Effector memory CD4-positive, alpha-beta T cell (primary cell): ENCODE measurements at places on chromosomes 6 and 20.

DNA sequence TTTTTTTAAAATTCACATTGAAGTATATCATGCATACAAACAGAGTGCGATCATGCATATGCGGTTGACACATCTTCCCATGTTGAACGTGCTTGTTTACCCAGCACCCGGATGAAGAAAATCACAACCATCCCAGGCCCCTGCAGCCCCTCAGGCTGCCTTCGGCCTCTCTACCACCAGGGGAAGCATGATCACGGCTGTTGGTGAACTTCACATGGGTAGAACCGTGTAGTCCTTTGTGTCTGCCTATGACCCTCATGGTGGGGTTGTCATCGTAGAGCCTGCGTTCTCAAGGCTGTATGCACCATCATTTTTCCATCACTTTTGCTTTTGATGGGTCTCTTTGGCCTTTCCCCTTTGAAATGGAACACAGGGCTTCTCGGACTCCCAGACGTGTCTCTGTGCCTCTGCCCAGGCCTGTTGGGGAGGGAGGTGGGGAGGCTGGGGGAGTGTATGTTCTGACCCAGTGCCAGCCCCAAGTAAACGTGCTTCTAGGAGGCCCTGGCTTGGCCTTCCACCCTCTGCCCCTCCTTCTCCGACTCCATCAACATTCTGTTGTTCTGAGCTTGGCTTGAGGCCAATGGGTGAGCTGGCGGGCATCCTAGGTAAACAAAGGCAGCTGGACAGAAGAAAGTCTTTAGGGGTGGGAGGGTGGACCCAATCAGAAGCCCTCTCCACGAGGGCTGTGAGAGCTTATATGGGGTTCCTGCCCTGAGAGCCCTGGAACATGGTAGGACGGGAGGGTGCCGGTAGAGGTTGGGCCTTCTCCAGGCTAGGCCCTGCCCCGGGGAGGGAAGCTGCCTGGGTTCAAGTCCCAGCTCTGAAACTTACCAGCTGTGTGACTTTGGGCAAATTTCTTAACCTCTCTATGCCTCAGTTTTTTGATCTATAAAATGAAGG is 39.7 kb downstream of the TGM2 start:
- DNase-seq: no peak

GRCh38 chr6:80988286-80988685 is 764.2 kb downstream of the TENT5A start:
- DNase-seq: no peak

DNA sequence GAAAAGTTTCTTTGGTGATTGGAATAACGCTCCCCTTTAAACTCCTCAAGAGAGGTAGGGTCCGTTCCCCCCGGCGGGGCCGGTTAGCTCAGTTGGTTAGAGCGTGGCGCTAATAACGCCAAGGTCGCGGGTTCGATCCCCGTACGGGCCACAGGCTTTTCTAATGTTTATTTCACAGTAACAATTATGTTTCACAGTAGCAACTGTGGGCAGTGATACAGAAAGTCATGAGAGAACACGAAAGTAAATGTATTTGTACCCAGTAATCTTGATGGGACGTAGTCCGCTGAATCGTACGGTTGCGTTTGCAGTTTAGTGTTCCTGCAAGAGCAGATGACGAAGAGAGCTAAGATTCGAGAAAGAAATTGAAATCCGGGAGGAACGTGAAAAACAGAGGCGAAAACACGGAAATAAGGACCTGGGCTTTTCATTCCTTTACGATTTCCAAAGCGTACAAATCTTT is 505.5 kb downstream of the PRIM2 start:
- DNase-seq: no peak

DNA sequence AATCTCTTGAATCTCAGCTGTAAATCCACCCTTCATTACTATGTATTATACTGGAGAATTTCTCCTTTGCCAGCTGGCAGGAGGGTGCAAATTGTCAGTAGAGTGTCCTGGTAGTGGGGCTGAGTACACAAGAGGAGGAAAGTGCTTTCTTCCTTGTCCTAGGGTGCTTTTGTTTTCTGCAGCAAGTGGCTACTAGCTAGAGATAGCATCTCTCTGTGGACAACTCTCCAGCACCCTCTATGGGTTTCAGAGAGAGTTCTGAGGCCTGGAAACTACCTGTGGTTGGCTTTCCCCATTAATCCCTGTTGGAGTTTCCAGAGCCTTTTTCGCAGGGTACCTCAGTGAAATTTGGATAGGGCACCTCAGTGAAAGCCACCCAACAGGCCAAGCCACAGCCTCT is 422.5 kb upstream of the RGS17 start:
- no peak for DNase-seq

DNA sequence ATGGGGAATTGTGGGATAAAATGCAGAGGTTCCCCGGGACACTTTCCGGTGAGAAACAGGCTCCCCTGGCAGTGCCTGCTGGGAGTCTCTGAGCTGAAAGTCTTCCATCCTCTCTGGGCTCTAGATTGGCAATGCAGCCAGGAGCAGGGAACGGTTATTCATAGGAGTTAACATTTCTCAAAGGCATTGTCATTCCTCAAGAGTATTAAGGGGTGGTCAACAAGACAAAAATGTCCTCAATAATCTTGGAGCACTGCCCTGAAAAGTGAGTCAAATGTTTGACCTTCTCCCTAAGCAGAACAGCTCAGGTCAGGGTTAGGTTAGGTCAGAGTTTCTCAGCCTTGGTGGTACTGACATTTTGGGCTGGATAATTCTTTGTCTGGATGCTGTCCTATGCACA is 13.2 kb downstream of the BPIFB1 start:
- no peak for DNase-seq

DNA sequence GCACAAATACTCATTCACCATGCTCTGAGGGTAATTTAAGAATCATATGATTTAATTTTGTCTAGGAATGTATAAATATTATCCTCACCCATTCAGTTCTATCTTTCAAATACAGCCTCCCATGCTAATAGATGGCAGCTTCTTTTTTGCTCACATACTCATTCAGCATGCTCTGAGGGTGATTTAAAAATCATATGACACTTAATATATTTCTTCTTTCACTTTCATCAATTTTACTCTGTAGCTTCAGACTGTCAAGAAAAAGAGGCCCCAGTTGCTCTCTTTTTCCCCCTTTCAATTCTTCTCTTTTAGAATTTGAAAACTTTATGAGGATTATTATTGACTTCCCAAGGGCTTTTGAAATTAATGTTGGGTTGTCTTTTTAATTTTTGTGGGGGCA is 161.7 kb upstream of the LAMP5 start:
- no peak for DNase-seq

DNA sequence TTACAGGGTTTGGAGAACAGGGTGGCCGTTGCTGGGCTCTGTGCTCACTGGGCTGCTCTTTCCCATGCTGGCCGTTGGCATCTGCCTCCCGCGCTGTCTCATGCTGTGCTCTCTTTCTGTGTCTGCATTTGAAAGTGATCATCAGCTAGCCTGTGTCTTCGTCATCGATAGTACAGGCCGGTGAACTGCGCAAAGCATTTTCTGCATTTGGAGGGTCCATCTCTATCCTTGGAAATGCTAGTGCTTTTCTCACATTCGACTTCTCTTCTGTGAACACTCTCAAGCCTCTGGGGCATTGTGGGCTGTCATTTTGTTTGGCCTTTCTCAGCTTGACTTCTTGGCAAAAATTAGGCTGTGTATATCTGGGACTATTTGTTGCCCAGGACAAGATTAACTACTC is 6.8 kb upstream of the SNHG17 start:
- DNase-seq: no peak

- no peak for DNase-seq
These were observed 269.4 kb upstream of the CDYL start for GRCh38 chr6:4506792-4507191.

- DNase-seq: no peak
These were observed 195.9 kb downstream of the SASH1 start for GRCh38 chr6:148538261-148539190.

DNA sequence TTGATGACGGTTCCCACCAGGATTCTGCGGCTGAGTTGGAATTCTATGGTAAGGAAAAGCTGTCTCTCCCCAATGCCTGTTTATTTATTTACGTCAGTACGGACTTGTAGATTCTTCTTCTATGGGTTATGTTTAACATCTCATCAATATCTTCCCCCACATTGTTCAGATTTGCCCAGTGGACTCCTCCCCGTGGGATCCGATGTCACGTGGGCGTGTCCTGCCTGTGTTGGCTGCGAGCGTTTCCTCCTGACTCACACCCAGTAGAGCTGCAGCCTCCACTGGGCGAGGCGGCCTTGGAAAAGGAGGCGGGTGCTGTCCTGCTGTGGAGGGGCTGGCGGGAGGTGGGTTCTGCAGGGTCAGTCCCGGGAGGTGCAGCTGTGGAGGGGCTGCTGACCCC is 46.8 kb upstream of the SLCO4A1 start:
- DNase-seq: no peak

DNA sequence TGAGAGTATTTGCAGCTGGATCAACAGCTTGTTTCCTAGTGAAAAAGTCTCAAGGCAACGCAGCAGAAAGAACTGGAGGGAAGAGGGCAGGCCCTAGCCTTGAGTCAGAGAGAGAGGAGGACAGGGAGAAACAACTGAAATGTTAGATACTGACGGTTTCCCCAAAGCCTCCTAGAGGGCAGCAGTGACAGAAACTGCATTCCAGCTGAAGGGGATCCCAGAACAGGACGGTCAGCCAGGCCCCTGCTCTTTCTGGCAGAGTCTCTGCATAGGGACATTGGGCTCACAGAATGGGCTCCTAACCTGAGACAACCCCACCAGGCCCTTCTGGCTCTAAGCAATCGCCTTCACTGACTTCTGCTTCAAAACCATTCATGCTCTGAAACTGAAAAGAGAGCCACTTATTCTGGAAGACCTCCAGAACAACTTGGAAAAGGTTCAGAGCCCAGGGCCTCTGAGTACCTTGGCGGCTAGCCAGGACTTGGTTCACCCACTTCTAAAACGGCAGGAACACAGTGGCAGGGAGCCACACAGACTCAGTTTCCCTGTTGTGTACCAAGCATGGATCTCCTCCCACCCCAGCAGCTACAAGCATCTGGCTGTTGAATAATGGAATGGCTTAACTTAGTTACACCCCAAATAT is 72.9 kb downstream of the PSMB1 start:
- DNase-seq: no peak

GRCh38 chr6:129488313-129488712 is 221.7 kb downstream of the ARHGAP18 start:
- DNase-seq: no peak

DNA sequence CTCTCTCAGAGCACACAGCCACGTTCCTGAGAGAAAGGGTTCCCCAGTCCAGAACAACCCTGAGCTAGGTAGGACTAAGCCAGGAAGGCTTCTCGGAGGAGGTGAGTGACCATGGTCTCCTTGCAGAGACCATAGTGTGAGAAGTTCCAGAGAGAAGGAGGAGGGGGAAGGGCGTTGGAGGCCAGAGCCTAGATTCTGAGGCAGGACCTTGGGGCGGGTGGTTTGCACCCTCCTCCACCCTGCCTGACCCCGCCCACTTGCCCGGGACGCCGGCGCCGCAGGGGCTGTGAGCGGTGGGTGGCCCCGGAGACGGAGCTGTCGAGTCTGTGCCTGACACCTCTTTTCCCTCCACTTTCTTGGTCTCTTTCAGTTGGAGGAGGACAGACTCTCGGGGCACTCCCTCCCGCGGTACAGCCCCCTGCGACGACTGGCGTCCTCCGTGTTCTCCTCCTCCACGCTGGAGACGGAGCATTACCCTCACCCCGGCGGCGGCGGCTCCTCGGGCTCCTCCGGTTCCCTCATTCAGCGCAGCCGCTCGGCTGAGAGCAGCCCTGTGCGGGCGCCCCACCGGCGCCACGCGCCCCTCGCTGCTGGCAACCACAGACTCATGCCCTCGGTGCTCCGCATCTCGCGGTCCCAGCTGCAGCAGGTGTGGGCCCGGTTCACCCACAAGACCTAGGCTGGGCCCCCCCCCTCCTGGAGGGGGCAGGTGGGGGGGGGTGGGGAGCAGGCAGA is 26.2 kb downstream of the TTBK1 start:
- no peak for DNase-seq

GRCh38 chr6:106064142-106064541 is 22.0 kb upstream of the PRDM1 start:
- DNase-seq: no peak

GRCh38 chr6:34246563-34247391 is 2.0 kb downstream of the SMIM29 start:
- DNase-seq: no peak

DNA sequence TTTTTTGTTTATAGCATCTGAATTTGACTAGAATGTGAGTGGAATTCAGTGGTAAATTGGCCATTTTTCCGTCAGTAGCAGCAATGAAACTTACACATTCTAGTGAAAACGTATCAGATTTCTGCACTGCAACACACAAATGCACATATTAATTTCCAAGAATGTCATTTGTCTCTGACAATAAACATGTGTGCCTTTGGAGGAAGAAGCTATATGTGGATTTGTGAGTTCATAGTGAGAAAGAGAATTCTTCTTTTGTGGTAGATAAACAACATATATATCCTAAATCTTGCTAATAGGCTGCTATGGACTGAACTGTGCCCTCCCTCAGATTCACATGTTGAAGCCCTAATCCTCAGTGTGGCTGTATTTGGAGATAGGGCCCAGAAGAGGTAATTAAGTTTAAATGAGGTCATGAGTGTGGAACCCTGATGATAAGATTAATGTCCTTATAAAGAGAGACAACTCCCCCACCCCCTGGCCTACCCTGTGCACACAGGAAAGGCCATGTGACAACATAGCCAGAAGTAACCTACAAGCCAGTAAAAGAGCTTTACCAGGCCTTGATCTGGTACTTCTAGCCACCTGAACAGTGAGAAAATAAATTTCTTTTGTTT is 200.2 kb upstream of the EYA4 start:
- no peak for DNase-seq

DNA sequence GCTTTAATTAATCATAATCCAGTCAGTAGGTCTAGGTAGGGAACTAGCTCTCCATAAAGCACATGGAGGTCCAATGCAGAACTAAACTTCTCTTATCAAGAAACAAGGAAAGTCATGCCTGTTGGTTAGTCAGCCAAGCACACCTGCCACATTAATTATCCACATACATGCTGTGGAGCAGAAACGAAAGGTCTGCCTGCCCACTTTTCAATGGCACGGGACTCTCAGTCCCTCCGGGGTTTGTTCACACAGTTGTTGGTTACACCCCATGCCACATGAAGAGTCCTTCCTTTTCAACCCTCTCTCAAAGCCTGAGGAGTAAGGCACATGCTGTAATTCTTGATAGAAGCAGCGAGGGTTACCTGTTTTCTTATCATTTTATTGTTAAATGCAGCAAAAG is 1096.4 kb upstream of the MAP3K7 start:
- no peak for DNase-seq

DNA sequence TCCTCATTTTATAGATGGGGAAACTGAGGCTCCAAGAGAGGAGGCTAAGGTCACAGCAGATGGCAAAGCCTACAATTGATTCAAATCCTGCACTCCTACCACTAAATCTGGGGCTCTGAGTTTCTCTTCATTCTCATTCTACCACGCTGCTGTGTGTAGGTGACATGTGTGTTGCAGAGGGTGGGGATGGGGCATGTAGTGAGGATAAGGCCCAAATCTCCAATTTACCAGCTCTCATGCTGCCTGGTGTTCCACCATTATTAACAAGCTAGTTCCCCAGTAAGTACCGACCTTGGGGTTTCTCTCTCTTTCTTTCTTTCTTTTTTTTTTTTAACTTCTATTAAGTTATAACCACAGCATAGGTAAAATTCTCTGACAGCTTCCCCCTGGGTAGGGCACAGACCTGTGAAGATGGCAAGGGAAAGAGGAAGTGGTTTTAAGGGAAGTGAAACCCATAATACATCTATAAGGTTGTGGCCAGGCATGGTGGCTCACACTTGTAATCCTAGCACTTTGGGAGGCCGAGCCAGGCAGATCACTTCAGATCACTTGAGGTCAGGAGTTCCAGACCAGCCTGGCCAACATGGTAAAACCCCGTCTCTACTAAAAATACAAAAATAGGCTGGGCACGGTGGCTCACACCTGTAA is 13.0 kb upstream of the MATN4 start:
- DNase-seq: no peak

- no peak for DNase-seq
These were observed 36.3 kb downstream of the SLC52A3 start for GRCh38 chr20:731891-732560.
